Inflammatory macrophage (primary cell): ENCODE measurements at places on chromosomes 12 and 14.
A peak's percentile ranks its signal among the peaks of the same experiment; 100 is the strongest.

GRCh38 chr14:93821051-93821450, 32.8 kb upstream of the PRIMA1 start:
- DNase-seq: no peak

DNA sequence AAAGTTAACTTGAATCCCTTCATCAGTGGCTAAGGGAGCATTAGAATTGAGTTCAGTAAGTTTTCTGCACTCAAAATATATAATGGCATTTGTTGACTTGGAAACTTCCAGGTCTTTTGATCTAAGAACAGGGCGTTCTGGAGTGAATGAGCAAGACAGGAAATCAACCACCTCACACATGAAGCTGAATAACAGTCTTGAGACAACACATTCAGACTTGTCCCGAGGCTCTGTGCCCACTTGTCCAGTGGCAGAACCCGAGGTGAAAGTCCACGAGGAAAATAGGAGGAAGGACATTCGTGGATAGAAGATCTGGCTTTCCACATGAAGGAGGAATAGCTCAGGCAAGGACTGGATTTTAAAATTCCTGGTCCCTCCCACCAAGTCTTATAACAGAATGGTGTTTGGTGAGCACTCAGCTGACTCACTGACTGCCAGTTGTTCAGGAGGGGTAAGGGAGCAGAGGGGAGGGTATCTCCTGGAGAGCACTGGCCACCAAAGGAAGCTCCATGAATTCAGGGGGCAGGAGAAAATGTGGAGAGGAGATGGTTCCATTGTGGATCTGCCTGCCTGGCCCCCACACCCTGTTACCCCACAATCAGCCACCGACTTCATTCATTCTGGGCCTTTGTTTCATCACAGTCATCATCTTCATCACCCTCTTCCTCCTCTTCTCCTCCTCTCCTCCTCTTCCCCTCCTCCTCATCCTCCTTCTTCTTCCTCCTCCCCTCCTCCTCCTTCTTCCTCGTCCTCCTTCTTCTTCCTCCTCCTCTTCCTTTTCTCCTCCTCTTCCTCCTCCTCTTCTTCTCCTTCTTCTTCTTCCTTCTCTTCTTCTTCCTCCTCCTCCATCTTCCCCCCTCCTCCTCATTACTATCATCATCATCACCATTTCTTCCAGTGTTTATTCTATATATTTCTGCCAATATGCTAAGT, 620.1 kb downstream of the MED13L start:
- no peak for DNase-seq

- peak; percentile 69 for DNase-seq
Observed at GRCh38 chr14:81157431-81157830, 63.3 kb downstream of the GTF2A1 start.

- DNase-seq: no peak
Observed at GRCh38 chr12:78641837-78642423, 222.6 kb upstream of the SYT1 start.

- no peak for DNase-seq
Observed at GRCh38 chr12:114415525-114415868, 9.6 kb upstream of the TBX5 start.

GRCh38 chr14:100271247-100271939, 32.4 kb downstream of the YY1 start:
- DNase-seq: no peak
